ENCODE measurements at places on chromosomes 5 and 9.
A peak's percentile ranks its signal among the peaks of the same experiment; 100 is the strongest.

DNA sequence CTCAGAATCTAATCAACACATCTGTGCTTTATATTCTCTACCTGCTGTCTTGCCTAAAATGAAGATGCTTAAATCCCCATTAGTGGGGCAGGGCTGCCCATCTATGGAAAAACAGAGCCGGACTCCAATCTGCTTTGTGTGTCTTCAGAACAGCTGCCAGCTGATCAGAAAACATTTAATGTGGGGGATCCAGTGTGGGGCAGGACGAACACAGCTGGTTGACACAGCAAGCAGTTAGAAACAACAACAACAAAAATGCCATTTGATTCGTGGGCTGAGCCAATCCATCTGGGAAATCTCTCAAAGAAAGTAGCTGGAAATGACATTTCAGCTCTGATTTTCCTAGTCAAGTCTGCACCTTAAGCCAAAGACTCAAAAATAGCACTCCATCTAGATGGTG lies 99.8 kb downstream of the PPP2R2B start:
- DNase-seq: no peak

DNA sequence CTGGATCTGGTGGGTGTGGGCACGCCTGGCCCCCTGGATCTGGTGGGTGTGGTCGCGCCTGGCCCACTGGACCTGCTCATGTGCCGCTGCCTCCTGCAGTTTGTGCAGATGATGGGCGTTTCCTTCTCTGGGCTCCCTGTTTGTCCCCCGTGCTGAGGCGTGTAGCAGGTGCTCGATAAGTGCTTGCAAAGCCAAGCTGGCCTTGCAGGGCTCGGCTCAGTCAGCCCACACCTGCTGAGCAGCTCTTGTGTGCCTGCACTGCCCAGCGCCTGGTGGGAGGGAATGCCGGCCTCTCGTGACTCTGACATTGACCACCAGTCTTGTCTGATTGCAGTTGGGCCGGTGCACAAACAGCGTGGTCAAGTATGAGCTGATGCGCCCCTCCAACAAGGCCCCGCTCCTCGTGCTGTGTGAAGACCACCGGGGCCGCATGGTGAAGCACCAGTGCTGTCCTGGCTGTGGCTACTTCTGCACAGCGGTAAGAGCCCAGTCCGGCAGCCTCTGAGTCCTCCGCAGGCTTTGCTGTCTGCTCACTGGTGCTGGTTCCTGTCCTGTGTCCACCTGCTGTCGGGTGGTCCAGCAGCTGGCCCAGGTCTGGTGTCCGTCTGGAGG lies 102.7 kb upstream of the CACNA1B start:
- DNase-seq: no peak

DNA sequence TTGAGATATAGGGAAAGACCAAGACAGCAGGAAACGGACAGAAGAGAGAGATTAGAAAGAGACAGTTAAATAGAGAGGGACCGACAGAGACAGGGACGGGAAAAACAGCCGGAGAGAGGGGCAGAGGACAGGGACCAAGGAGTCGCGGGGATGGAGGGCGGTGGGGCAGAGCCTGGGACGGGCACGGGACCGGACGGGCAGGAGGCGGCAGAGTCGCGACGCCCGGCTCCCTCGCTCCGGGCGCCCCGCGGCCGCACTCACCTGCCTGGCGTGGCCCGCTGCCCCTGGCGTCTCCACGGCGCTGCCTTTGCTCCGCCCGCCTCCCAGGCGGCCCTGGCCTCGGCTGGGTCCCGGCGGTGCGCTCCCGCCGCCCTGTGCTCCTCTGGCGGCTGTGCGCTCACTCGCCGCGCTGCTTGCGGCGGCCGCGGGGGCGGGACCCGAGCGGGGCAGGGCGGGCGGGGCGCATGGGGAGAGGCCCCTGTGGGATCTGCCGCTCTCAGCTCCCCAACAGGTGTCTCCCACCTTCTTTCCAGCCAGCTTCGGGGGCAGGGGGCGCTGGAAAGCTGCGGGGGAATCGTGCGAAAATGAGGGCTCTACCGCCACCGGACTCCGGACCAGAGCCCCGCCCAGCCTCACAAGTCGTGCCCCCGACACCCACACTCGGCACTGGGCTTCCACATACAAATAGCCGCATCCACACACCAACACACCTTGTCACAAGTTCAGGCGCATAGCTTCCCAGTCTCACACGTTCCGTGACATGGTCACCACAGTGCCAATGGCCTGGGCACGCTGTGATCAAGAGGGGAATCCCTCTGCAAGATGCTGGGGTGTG lies at the start of gene ARID3C:
Gene ARID3C (minus strand): TSS at position 411 of the 835 bp plus-strand sequence. CDS start 1,052 bp downstream, outside the sequence.
- no peak for DNase-seq

- no peak for DNase-seq
Measured at GRCh38 chr9:106283769-106284168, 579.2 kb upstream of the ZNF462 start.

DNA sequence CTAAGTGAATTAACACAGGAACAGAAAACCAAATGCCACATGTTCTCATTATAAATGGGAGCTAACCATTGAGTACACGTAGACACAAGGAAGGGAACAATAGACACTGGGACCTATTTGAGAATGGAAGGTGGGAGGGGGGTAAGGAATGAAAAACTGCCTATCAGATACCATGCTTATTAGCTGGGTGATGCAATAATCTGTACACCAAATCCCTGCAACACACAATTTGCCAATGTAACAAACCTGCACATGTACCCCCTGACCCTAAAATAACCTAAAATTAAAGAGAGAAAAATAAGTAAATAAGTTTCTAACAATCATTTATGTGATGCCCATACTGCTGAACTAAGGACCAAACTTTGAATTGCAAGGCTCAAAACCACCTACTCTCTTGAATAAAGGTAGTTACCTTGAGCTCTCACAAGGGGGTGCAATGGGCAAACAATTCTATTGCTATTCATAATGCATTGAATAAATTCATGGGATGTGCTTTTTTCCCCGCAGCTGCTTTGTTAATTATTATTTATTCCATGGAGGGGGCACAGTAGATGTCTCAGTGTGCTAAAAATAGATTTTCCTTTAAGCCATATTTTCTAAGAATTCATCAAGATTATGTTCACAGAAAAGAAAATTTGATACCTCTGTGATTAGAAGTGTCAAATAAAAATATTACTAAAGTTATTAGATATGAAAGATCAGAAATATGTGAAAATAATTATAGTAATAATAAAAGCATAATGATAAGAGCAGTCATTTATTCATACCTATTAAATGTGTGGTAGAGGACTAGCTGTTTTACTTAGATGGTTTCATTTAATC lies 76.2 kb upstream of the PTPN3 start:
- peak; percentile 75 for DNase-seq

GRCh38 chr9:137232510-137232909 lies 1.8 kb downstream of the SLC34A3 start:
- no peak for DNase-seq

DNA sequence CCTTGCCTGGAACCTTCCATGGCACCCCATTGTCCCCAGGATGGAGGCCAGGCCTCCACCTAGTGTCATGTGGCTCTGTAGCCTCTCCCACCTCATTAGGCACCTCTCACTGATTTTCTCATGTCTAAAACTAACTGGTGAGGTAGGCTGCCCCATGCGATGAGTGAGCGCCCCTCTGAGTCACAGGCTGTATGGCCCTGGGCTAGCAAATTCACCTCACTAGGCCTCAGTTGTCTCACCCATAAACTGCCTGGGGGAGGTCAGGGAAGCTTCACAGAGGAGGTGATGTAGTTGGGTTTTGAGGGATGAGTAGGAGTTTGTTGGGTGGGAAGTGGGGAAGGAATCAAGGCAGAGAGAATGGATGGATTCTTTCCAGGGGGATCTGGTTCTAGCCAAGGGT lies 8.8 kb downstream of the RXRA start:
- no peak for DNase-seq

- DNase-seq: no peak
Measured at GRCh38 chr5:120053841-120054240, 410.3 kb upstream of the PRR16 start.

DNA sequence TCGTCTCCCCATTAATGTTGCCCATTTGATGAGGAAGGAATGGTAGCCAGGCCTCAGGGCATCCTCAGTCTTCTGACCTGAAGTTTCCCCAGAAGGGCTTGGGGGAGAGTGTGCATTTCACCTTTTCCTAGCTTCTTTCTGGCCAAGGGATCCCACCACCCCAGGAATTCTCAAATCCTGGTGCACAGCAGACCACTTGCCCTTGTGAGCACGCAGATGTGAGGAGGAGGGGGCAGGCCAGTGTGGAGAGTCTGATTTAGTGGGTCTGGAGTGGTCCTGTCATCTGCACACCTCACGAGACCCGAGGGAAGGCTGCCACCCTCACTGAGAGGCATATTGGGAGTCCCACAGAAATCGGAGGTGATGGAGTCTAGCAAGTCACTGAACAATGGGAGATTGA lies 64.3 kb downstream of the CXXC5 start:
- no peak for DNase-seq

GRCh38 chr5:158987231-158987630 lies 112.5 kb downstream of the EBF1 start:
- no peak for DNase-seq

DNA sequence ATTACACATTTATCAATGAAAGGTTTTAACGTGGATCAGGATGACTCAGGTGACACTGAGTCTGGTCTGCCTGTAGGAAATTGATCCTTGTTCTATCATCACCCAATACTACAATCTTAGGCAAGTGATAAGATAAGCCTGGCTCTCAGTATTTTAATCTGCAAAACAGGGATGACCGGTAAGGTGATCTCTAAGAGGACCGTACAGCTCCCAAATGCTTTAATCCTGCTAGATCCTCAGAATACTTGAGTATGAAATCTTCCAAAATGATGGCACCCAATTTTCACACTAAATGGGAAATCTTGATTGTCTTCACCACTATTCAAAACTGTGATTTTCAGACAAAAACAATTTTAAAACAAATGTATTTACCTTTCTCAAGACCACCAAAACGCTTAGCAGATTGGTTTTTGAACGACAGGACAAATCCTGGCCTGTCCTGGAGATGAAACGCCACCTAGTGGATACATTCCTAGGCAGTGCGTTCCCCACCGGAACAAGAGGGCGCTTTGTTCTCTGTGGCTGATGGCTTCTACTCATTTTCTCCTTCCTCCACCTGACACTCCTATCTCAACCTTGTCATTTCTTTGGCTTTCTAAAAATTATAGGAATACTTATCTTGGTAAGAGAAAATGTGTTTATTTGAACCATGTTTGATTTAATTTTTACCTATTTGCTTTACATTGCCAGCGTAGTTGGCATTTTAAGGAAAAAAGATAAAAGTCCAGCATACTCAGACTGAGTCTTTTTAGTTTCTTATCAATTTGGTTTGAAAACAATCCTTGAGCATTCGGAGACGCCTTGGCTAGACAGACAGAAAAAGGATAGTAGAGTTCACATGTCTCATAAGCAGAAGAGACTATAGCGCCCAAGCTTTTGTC lies 41.2 kb upstream of the VCAN start:
- DNase-seq: peak; percentile 72

DNA sequence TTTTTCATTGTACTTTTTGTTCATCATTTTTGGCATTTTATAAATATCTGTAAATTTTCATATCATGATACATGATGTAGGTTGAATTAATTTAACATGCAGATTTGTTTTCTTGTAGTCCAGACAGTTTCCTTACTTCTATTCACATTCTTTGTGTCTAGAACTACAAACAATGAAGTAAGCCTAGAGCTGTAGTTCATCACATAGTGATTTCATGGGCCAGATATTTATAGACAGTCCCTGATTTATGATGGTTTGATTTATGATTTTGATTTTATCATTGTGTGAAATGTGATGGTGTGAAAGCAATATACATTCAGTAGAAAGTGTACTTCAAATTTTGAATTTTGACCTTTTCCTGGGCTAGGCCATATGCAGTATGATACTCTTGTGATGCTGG lies 139.0 kb downstream of the ARHGEF28 start:
- DNase-seq: no peak

DNA sequence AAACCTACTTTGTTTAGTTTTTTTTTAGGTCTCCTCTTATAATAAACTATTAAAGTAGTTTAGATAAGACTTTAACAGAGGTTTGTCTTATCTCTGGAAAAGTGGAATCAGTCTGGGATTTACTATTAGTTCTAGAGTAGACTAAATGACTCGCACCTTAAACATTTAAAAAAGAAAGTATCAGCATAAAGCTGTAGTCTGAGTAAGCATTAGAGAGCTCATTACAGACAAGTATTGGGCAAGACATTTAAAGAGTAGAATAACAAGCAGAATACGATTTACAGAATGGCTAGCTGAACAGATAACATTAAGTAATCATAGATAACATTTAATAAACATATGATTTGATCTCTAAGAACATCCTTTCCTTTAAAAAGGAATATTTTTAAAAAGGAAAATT lies 226.0 kb upstream of the DMAC1 start:
- no peak for DNase-seq

- DNase-seq: peak; percentile 38
Measured at GRCh38 chr9:111730937-111731567, 63.7 kb downstream of the SHOC1 start.

- no peak for DNase-seq
Measured at GRCh38 chr5:173497685-173498084, 118.8 kb downstream of the BOD1 start.

DNA sequence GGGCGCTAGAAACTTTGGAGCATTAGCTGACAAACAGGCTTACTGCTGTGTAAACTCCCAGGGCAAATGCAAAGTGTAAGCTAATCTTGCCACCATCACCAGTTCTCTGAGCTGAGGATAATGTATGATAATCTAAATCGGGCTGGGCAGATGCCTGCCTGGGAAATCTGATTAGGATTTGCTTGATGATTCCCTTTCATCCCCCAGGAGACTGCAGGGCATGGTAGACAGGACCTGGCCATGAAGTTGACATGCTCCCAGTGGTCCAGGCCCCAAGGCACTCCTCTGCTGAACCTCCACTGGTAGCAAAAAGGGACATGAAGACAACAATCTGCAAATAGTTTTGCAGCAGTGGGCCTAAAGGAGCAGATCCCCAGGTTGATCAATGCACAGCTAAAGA lies 317.5 kb downstream of the SPOCK1 start:
- DNase-seq: no peak

- DNase-seq: peak; percentile 96
Measured at GRCh38 chr5:57863661-57864060, 381.1 kb upstream of the ACTBL2 start.

DNA sequence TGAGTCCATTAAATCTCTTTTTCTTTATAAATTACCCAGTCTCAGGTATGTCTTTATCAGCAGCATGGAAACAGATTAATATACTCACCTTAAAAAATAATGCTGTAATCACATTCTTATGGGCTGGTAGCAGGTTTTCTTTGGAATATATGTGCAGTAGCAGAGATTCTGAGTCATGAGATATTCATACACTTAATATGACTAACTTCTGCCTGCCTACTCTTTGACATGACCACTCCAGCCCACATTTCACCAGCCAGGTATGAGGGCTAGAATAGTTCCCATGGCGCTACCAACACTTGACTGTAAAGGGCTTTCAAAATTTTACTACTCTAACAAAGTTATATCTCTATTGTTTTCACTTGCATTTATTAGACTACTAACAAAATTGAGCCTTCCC lies 74.1 kb upstream of the GHR start:
- DNase-seq: no peak

Measured in A172 (cell line).